Stimulated activated CD8-positive, alpha-beta memory T cell treated with anti-CD3 and anti-CD28 coated beads, Interleukin-4, amount 100 ng/mL, for 1 hour (primary cell): ENCODE measurements at places on chromosomes 5 and 9.

DNA sequence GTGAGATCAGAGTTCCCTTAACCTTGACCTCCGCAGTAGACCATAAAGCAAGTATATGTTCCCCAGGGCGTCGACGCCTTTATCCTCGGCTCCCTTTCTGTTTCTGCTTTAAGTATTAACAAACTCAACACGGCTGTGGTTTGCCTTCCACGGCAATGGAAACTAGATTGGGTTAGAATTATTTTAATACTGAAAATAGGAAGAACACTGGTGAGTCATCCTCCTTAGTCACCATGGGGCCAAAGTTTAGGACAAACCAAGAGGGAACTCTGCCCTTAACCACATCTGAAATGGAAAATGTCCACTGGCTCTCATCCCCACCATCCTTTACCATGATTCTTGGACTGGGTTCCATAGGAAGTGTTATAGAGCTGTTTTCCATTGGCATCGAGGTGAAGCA is 386.1 kb downstream of the ACTL7B start:
- DNase-seq: no peak

GRCh38 chr9:89675058-89675742 is 70.4 kb downstream of the GADD45G start:
- no peak for DNase-seq

DNA sequence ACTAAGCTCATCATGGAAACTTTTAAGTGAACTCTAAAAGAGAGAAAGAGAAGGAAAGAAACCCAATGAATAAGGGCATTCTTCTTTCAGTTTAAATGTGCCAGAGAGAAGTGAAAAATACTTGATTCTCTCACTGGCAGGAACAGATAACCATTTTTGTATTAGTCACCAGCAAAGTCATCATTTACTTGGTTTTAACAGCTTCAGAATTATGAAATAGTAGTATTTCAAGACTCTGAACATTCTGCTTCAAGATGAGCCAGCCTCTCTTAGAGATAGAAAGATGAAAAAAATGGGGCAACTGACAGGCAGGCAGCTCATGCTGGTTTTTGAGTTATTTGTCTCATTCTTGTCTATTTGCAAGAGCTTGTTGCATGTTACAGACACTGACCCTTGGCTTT is 103.5 kb downstream of the GCNT1 start:
- DNase-seq: no peak

- DNase-seq: no peak
Observed at GRCh38 chr9:109604131-109604530, 106.0 kb upstream of the PTPN3 start.

- DNase-seq: no peak
Observed at GRCh38 chr5:89946508-89946907, 463.0 kb downstream of the CETN3 start.

- DNase-seq: no peak
Observed at GRCh38 chr9:117459913-117460312, 45.1 kb upstream of the ASTN2 start.
